ENCODE measurements at places on chromosomes 6 and 20. TPM values are rescaled to one million over a fixed set of nuclear protein-coding genes. Genes with fewer than 3 reads are reported as not detected.

DNA sequence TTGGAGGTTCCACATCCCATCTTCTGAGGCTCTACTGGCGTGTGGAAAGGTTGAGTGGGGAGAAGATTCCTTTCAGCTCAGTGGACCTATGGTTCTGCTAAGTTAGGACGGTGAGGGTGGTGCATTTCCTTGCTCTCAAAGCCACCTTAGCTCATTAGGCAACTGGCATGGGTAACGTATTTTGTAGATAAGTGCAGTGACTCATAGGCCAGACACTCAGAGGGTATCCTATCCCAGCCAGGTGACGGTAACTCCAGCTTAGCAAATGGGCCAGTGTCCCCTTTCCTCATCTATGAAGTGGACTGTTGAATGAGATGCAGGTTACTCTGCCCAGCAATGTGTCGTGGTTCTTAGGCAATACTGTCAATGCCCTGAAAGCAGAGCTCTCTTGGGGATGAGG lies 3.7 kb downstream of the RPS6KA2 start:
- H3K27me3 ChIP-seq: peaks cover 12% of the 10 kb centered on the region
- no peak overlapping the region for H3K4me3 ChIP-seq
- no peak for DNase-seq
- peaks cover 4% of the 10 kb centered on the region for H3K36me3 ChIP-seq
- H3K4me1 ChIP-seq: no peaks in the 10 kb centered on the region

GRCh38 chr6:91317247-91317835 lies 730.5 kb upstream of the MAP3K7 start:
- H3K27me3 ChIP-seq: no peaks in the 10 kb centered on the region
- H3K27ac ChIP-seq: no peak overlapping the region
- no peak overlapping the region for H3K4me3 ChIP-seq
- no peaks in the 10 kb centered on the region for H3K36me3 ChIP-seq

GRCh38 chr6:34189806-34190503 lies 44.1 kb upstream of the GRM4 start:
- no peak overlapping the region for H3K4me3 ChIP-seq
- no peak overlapping the region for H3K27ac ChIP-seq
- no peaks in the 10 kb centered on the region for H3K27me3 ChIP-seq
- H3K4me1 ChIP-seq: no peaks in the 10 kb centered on the region
- H3K36me3 ChIP-seq: no peaks in the 10 kb centered on the region
- DNase-seq: no peak

DNA sequence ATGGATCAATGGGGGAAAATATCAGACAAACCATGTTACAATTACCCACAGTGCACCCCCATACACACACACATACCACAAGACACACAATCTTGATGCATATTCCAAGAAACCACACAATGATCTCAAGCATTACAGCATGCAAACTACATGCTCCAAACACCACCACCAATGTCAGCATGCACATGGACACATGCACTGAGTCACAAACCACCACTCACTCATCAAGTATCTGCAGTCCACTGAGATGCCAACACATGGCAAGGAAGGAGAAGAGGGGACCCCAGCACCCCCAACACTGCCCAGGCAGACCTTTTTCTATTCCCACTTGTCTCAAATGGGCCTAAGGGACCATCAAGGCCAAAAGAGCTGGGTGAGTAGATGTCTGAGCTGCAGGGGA lies 91.6 kb downstream of the PREX1 start:
- no peaks in the 10 kb centered on the region for H3K4me1 ChIP-seq
- DNase-seq: no peak
- H3K4me3 ChIP-seq: no peak overlapping the region

DNA sequence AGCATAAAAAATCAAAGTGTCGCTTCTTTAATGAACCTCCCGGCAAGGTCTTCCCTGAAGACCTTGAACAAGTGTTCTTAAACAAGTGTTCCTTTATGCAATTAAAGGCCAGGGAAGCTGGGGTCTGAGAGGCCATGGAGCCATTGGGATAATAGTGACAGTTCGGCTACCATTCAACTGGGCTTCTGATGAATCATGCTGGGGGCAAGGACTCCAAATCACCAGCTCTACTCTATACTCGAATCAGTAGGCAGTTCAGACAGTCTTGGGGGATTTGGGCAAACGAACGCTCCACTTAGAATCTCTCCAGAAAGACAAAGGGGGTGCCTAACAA lies 34.7 kb upstream of the EZR start:
- peak overlapping the region; percentile 65 for H3K4me3 ChIP-seq
- no peaks in the 10 kb centered on the region for H3K27me3 ChIP-seq
- peak overlapping the region; percentile 50 for H3K27ac ChIP-seq
- H3K36me3 ChIP-seq: no peaks in the 10 kb centered on the region
- H3K4me1 ChIP-seq: peaks cover 16% of the 10 kb centered on the region

NQO2 gene
- 199 TPM for total RNA-seq

DNA sequence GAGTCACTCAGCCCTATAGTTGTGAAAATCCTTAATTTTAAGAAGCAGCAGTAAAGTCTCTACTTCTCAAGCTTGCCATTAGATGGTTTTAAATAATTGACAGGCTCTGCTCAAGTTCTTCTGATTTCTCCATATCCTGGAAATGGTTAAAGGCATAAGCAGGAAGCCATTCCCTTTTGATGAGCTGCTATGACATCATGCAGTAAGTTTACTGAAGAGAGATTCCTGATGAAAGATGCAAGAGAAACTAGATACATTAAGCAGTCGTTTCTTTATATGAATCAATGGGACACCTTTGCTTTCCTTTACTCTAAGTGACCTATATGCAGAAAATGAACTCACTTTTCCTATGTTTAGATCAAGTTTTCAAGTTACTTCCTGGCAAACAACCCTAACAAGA lies 9.8 kb downstream of the POPDC3 start:
- no peaks in the 10 kb centered on the region for H3K36me3 ChIP-seq
- H3K27me3 ChIP-seq: no peaks in the 10 kb centered on the region
- H3K4me1 ChIP-seq: no peaks in the 10 kb centered on the region
- no peak overlapping the region for H3K4me3 ChIP-seq
- DNase-seq: no peak

DNA sequence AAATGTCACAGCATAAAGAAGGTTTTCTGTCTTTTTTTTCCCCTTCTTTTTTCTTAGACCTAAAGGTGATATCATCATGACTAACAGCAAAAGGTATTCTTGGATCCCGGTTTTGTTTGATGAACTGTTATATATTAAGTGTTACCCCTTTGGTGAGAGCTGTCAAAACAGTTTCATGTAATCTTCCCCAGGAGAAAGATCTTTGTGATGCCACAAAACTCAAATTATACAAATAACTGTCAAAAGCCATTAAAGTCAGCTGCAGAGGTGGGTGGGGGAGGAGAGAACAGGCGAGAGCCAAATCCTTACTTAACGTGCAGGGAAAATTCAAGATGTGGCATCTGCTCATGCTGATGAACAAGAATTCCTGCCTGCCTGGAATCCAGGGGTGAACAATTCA lies 258.2 kb downstream of the BMP7 start:
- H3K27me3 ChIP-seq: no peaks in the 10 kb centered on the region
- H3K36me3 ChIP-seq: no peaks in the 10 kb centered on the region
- H3K27ac ChIP-seq: no peak overlapping the region
- no peak overlapping the region for H3K4me3 ChIP-seq
- peaks cover 13% of the 10 kb centered on the region for H3K4me1 ChIP-seq

DNA sequence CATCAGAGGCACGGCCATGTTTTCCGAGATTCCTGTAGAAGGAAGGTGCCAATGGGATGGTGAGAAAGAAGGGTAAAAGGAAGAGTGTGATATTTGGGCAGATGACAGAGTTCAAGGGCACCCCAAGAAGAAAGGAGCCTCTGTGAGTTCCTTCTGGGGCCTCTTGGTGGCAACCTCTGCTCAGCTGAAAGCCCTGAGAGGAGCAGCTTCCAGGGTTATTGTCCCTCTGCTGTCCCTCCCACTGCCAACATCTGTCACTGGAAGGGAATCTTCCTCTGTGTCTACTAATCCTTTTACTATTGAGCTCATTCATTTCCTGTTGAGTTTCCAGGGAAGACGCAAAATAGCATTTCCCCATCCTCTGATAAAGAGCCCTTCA lies 40.0 kb upstream of the KCNK16 start:
- H3K36me3 ChIP-seq: no peaks in the 10 kb centered on the region
- H3K27me3 ChIP-seq: no peaks in the 10 kb centered on the region
- peak; percentile 71 for DNase-seq
- H3K27ac ChIP-seq: peak overlapping the region; percentile 34
- no peaks in the 10 kb centered on the region for H3K4me1 ChIP-seq
- H3K4me3 ChIP-seq: no peak overlapping the region

GRCh38 chr20:56986931-56987720 lies 279.3 kb downstream of the BMP7 start:
- no peak overlapping the region for H3K4me3 ChIP-seq
- no peak overlapping the region for H3K27ac ChIP-seq
- no peaks in the 10 kb centered on the region for H3K4me1 ChIP-seq
- no peaks in the 10 kb centered on the region for H3K36me3 ChIP-seq
- peaks cover 7% of the 10 kb centered on the region for H3K27me3 ChIP-seq
- DNase-seq: no peak

DNA sequence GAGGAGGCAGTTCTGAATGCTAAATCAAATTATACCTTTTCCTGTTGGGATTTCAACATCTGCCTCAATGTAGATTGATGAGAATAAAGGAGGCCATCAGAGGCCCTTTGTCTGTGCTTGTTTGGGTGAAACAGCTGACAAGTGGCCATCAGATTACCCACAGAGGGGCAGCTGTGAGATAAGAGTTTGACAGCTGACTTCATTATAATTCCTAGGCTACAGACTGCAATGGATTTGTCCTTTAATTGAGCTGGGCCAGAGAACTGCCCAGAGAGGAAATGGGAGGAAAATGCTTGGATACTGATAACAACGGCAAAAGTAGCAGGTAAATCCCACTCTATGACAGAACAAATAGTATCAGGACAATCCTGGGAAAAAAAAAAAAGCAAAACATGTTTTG lies 649.4 kb downstream of the HDGFL1 start:
- no peaks in the 10 kb centered on the region for H3K27me3 ChIP-seq
- peak overlapping the region; percentile 29 for H3K4me3 ChIP-seq
- H3K27ac ChIP-seq: no peak overlapping the region
- H3K36me3 ChIP-seq: no peaks in the 10 kb centered on the region
- peak; percentile 79 for DNase-seq

- H3K4me1 ChIP-seq: no peaks in the 10 kb centered on the region
- H3K27me3 ChIP-seq: no peaks in the 10 kb centered on the region
- H3K36me3 ChIP-seq: no peaks in the 10 kb centered on the region
- no peak overlapping the region for H3K4me3 ChIP-seq
- H3K27ac ChIP-seq: peak overlapping the region; percentile 14
Observed at GRCh38 chr20:50655311-50655880, 35.9 kb downstream of the RIPOR3 start.

DNA sequence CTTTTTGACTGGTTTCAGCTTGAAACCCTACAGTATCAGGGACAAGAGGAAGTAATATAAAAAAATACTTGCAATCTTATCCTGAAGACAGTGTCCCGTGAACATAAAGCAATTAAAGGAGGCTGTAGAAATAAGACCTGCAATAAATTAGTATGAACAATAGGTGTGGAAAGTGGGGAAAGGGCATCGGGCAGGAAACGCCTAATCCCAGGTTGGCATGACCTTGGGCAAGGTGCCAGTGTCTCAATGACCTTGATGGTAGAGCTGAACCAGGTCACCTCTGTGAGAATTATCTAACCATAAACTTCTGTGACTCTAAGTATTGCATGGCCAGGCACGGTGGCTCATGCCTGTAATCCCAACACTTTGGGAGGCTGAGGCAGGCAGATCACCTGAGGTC lies 115.2 kb downstream of the LY86 start:
- no peak overlapping the region for H3K4me3 ChIP-seq
- H3K27me3 ChIP-seq: peaks cover 7% of the 10 kb centered on the region
- peaks cover 7% of the 10 kb centered on the region for H3K4me1 ChIP-seq
- no peak for DNase-seq
- H3K27ac ChIP-seq: no peak overlapping the region
- no peaks in the 10 kb centered on the region for H3K36me3 ChIP-seq

IL17F gene
- not detected for total RNA-seq

DNA sequence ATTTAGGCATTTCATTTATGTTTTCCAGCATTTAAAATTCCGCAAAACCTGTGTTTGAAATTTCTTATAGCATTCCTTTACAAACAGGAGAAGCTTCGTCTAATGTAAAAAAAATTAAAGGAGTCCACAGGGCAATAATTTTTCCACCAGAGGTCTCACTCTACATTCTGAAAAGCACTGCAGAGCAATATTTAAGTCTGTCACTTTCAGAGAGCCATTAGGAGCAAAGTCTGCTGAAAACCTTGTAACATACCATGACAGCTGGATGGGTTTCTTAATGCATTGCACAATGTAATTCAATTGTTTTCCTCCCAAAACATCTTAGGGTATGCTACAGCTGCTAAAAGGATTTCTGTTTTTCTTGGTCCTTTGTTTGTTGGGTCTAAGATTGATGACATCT lies 18.0 kb downstream of the BAG2 start:
- no peak for DNase-seq
- H3K4me3 ChIP-seq: no peak overlapping the region
- no peak overlapping the region for H3K27ac ChIP-seq
- peaks cover 71% of the 10 kb centered on the region for H3K36me3 ChIP-seq
- H3K4me1 ChIP-seq: no peaks in the 10 kb centered on the region
- H3K27me3 ChIP-seq: no peaks in the 10 kb centered on the region

- peaks cover 9% of the 10 kb centered on the region for H3K4me1 ChIP-seq
- DNase-seq: no peak
- H3K27ac ChIP-seq: peak overlapping the region; percentile 10
- H3K4me3 ChIP-seq: no peak overlapping the region
Observed at GRCh38 chr6:16320533-16321340, 82.3 kb downstream of the GMPR start.

FUCA2 gene
- total RNA-seq: 59.4 TPM

DNA sequence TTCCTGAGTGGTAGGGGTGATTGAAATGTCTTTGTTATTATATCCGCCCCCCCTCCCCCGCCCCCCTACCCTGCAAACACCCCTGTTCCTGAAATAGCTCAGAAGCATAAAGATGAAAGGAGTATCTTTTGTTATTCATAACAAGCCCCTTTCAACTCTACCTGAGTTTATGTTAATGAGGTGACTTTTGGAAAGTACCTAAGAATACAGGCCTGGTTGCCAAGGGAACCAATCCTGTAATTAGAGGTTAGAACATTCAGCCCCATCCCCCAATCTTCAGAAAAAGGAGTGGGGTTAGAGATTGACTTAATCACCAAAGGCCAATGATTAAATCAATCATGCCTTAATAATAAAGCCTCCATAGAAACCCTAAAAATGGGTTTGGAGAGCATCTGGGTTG lies 979.2 kb upstream of the GJE1 start:
- no peaks in the 10 kb centered on the region for H3K36me3 ChIP-seq
- no peak overlapping the region for H3K4me3 ChIP-seq
- no peak for DNase-seq
- H3K27me3 ChIP-seq: no peaks in the 10 kb centered on the region
- H3K27ac ChIP-seq: no peak overlapping the region
- no peaks in the 10 kb centered on the region for H3K4me1 ChIP-seq

- no peaks in the 10 kb centered on the region for H3K27me3 ChIP-seq
- H3K27ac ChIP-seq: no peak overlapping the region
- peaks cover 3% of the 10 kb centered on the region for H3K4me1 ChIP-seq
- DNase-seq: no peak
- H3K4me3 ChIP-seq: no peak overlapping the region
- no peaks in the 10 kb centered on the region for H3K36me3 ChIP-seq
Observed at GRCh38 chr6:112906726-112907125, 559.6 kb downstream of the RFPL4B start.

MEP1A gene
- not detected for total RNA-seq

GRCh38 chr6:157401734-157402338 lies 20.8 kb downstream of the ZDHHC14 start:
- H3K4me3 ChIP-seq: no peak overlapping the region
- DNase-seq: no peak

Data from endodermal cell (in vitro differentiated cells).